ENCODE measurements at places on chromosomes 3 and 15. TPM values are rescaled to one million over a fixed set of nuclear protein-coding genes. Genes with fewer than 3 reads are reported as not detected.

The KBTBD13 gene
- total RNA-seq: not detected

The CILP gene
- total RNA-seq: 0.28 TPM

The KLHDC8B gene
- total RNA-seq: 23.3 TPM

The AMIGO3 gene
- total RNA-seq: not detected

The GABRB3 gene
- total RNA-seq: 0.71 TPM

The PROK2 gene
- not detected for total RNA-seq

The SLC24A5 gene
- not detected for total RNA-seq

The MESP1 gene
- total RNA-seq: 0.28 TPM

The ALDH1A3 gene
- total RNA-seq: 51.5 TPM

The LRRC31 gene
- not detected for total RNA-seq

The RASGRF1 gene
- total RNA-seq: under 0.01 TPM

The ATRIP gene
- 4.0 TPM for total RNA-seq

The C3orf70 gene
- 0.14 TPM for total RNA-seq

The MRPS22 gene
- total RNA-seq: 81.8 TPM

The HOMER2 gene
- 2.6 TPM for total RNA-seq

The RBP2 gene
- total RNA-seq: not detected

The GCNT3 gene
- 0.14 TPM for total RNA-seq

The CERS3 gene
- 0.14 TPM for total RNA-seq

The TRIM69 gene
- total RNA-seq: 14.4 TPM

The ZNF717 gene
- total RNA-seq: 18.8 TPM

The MKRN2OS gene
- total RNA-seq: not detected

The ADAMTSL3 gene
- 0.14 TPM for total RNA-seq

The P2RY1 gene
- total RNA-seq: 4.4 TPM

The CP gene
- total RNA-seq: 1.1 TPM

The FGD5 gene
- total RNA-seq: 0.14 TPM

The PARP15 gene
- total RNA-seq: 0.14 TPM

The HMCES gene
- total RNA-seq: 16.1 TPM

The BHLHE40 gene
- total RNA-seq: 33.2 TPM

The ABHD17C gene
- total RNA-seq: 12.1 TPM

The TM4SF1 gene
- total RNA-seq: 483 TPM

The C3orf62 gene
- total RNA-seq: 1.7 TPM

The C3orf20 gene
- 0.09 TPM for total RNA-seq

The ARHGEF26 gene
- 2.5 TPM for total RNA-seq

The LRRC3B gene
- not detected for total RNA-seq

The IQCF5 gene
- not detected for total RNA-seq

The TMEM108 gene
- total RNA-seq: not detected

The ITIH4 gene
- total RNA-seq: 1.6 TPM

The MBNL1 gene
- total RNA-seq: 229 TPM

The ROPN1B gene
- total RNA-seq: not detected

Data from smooth muscle cell of bladder (primary cell).